Temporal lobe (tissue), 4 donors: ENCODE measurements at places on chromosomes 16 and 17. TPM values are rescaled to one million over a fixed set of nuclear protein-coding genes. Genes with fewer than 3 reads are reported as not detected.

The KRTAP1-5 gene
- total RNA-seq: not detected

The KRTAP9-4 gene
- not detected for total RNA-seq

The PHOSPHO1 gene
- 1.7 TPM for total RNA-seq

The NEURL4 gene
- total RNA-seq: 37.9 TPM
